ENCODE measurements at places on chromosomes 4 and X. TPM values are rescaled to one million over a fixed set of nuclear protein-coding genes. Genes with fewer than 3 reads are reported as not detected.

Gene DRD5
- total RNA-seq = not detected

Gene PPARGC1A
- total RNA-seq = 58.5 TPM

Gene HTR2C
- total RNA-seq = not detected

Gene ARMCX4
- total RNA-seq = 12.1 TPM

Gene NALF2
- 18.7 TPM for total RNA-seq

Gene CPLX1
- total RNA-seq = not detected

Gene TEC
- total RNA-seq = 3.6 TPM

Gene BEX4
- 121 TPM for total RNA-seq

Gene VCX3A
- total RNA-seq = not detected

Gene SSX4B
- total RNA-seq = not detected

Gene TMEM31
- total RNA-seq = not detected

Gene GRPR
- total RNA-seq = not detected

Gene CXXC4
- 10.6 TPM for total RNA-seq

Gene XPNPEP2
- total RNA-seq = 1.6 TPM

Gene DTHD1
- 0.27 TPM for total RNA-seq

Gene PABPC1L2B
- not detected for total RNA-seq

Gene TDO2
- total RNA-seq = not detected

Gene TRAM1L1
- 7.7 TPM for total RNA-seq

Gene LUZP4
- not detected for total RNA-seq

Gene RPS6KA3
- total RNA-seq = 51.2 TPM

Gene SRPX
- total RNA-seq = 135 TPM

Gene CSN1S1
- total RNA-seq = not detected

Gene LGI2
- total RNA-seq = 1.6 TPM

Gene GRIA3
- total RNA-seq = 0.33 TPM

Gene ADH6
- not detected for total RNA-seq
